Endodermal cell (in vitro differentiated cells): ENCODE measurements at places on chromosomes 7 and 10.

- H3K27me3 ChIP-seq: no peaks in the 10 kb centered on the region
- H3K4me1 ChIP-seq: no peaks in the 10 kb centered on the region
Observed at GRCh38 chr7:52369922-52370321, 665.5 kb upstream of the POM121L12 start.

DNA sequence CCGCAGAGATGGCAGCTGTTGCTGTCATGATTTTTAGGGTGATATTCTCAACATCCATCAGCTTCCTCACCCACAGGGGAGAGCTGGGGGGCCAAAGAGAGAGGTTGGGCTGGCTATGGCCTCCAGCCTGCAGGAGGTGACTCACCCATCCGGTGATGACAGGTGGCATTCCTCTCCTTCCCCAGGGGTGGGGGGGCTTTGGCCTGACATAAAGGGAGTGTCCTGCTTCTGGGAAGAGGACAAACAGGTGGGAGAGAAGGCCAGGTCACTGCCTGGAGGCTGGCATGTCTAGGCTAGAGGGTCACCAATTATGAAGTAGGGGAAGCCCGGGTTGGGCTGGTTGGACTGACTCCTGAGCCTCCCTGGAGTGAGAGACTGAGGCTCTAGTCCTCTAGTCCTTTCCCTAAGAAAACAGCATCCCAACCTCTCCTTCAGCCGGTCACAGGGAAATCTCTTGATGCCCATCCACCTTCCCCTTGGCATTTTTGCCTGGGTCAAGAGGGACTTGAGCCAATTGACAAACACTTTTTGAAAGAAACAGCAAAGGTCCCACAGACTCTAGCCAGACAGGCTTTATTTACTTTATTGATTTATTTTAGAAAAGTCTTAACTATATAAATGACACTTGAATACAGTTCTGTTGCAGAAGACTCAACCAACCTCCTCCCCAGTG lies 79.8 kb upstream of the ZNF716 start:
- DNase-seq: no peak
- H3K4me1 ChIP-seq: no peaks in the 10 kb centered on the region
- no peaks in the 10 kb centered on the region for H3K27me3 ChIP-seq
- no peaks in the 10 kb centered on the region for H3K36me3 ChIP-seq

- H3K36me3 ChIP-seq: no peaks in the 10 kb centered on the region
- H3K4me1 ChIP-seq: no peaks in the 10 kb centered on the region
- H3K27ac ChIP-seq: no peak overlapping the region
- no peak overlapping the region for H3K4me3 ChIP-seq
- H3K27me3 ChIP-seq: no peaks in the 10 kb centered on the region
Observed at GRCh38 chr10:22681783-22682183, 32.6 kb downstream of the PIP4K2A start.

DNA sequence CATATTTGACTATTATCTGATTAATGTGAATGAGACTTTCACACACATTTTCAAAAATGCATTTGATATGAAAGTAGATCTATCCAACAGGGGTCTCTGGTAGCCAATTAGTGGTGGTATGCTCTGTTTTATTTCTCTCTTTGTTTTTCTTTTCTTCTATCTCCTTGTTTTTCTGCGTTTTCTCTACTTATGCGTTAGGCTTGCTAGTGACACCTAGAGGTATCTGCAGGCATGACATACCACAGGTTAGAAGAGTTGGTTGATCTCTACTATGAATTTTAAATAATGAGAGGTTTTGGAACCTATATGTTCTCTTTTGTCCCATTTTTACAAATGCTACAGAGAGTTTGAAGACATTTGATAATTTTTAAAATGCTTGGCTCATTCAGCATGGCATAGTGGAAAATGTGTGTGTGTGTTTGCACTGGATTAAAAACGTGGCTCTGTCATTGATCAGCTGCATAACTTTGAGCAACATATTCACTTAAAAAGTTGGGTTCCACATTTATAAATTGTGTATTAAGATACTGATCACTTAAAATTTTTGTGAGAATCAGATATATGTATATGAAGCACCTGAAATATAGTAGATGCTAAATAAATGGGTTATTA lies 28.1 kb upstream of the PLXDC2 start:
- H3K4me1 ChIP-seq: no peaks in the 10 kb centered on the region
- H3K27ac ChIP-seq: no peak overlapping the region
- no peak overlapping the region for H3K4me3 ChIP-seq

DNA sequence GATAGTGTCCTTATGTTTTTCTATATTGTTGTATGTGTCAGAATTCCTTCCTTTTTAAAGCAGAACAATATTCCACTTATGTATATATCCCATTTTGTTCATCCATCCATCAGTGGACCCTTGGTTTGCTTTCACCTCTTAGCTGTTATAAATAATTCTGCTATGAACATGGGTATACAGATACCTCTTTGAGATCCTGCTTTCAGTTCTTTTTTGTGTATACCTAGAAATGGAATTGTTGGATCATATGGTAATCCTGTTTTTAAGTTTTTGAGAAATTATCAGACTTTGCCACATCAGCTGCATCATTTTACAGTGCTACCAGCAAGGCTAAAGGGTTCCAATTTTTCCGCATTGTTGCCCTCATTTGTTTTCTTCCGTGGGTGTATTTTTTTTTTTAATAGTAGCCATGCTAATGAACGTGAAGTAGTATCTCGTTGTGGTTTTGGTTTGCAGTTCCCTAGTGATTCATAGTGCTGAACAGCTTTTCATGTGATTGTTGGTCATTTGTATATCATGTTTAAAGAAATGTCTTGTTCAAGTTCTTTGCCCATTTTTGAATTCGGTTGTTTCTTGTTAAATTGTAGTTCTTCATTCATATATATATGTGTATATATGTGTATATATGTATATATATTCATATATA lies 87.8 kb downstream of the LCOR start:
- no peak overlapping the region for H3K4me3 ChIP-seq
- peaks cover 8% of the 10 kb centered on the region for H3K4me1 ChIP-seq
- no peak overlapping the region for H3K27ac ChIP-seq
- no peaks in the 10 kb centered on the region for H3K27me3 ChIP-seq
- peaks cover 18% of the 10 kb centered on the region for H3K36me3 ChIP-seq

GRCh38 chr10:114057855-114058254 lies 14.2 kb downstream of the ADRB1 start:
- no peak overlapping the region for H3K27ac ChIP-seq
- H3K4me3 ChIP-seq: no peak overlapping the region
- no peak for DNase-seq
- no peaks in the 10 kb centered on the region for H3K36me3 ChIP-seq
- H3K27me3 ChIP-seq: no peaks in the 10 kb centered on the region

- no peak for DNase-seq
- H3K4me1 ChIP-seq: no peaks in the 10 kb centered on the region
- no peak overlapping the region for H3K4me3 ChIP-seq
- H3K36me3 ChIP-seq: no peaks in the 10 kb centered on the region
- H3K27me3 ChIP-seq: peaks cover 12% of the 10 kb centered on the region
Observed at GRCh38 chr10:102059987-102060386, 4.0 kb upstream of the ARMH3 start.

DNA sequence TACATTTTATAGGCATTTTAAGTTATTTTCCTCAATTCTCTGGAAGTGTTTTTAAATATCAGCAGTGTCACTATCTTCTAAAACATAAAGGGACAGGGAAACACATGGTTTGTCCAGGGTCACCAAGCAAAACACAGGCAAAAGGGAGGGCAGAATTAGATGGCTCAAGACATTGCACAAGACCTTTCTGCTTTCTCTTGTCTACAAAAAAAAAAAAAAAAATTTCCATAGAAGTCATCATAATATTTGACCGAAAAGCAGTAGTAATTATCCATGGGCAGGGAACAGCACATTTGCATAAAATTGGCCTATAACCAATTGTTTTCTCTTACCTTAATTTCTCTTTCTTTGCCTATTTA lies 703.1 kb upstream of the FZD8 start:
- no peak overlapping the region for H3K27ac ChIP-seq
- no peaks in the 10 kb centered on the region for H3K27me3 ChIP-seq
- no peak for DNase-seq
